ENCODE measurements at places on chromosomes 4 and X.

DNA sequence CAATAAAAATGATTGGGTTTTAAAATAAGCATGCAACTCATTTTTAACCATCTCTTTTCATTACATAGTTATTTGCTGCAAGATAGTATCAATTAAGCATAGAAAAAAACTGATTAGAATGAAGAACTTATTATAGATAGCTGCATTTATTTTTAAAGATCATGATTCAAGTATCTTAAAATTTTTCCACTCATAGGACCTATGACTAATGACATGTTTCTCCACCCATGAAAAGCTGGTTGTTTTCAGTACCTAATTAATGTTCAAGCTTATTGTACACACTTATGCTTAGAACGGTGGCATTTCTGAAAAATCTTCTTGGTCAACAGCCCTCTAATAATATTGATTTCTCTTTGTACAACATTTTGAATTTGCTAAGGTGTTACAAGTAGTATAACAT, 193.5 kb upstream of the PITX2 start:
- no peak for DNase-seq

DNA sequence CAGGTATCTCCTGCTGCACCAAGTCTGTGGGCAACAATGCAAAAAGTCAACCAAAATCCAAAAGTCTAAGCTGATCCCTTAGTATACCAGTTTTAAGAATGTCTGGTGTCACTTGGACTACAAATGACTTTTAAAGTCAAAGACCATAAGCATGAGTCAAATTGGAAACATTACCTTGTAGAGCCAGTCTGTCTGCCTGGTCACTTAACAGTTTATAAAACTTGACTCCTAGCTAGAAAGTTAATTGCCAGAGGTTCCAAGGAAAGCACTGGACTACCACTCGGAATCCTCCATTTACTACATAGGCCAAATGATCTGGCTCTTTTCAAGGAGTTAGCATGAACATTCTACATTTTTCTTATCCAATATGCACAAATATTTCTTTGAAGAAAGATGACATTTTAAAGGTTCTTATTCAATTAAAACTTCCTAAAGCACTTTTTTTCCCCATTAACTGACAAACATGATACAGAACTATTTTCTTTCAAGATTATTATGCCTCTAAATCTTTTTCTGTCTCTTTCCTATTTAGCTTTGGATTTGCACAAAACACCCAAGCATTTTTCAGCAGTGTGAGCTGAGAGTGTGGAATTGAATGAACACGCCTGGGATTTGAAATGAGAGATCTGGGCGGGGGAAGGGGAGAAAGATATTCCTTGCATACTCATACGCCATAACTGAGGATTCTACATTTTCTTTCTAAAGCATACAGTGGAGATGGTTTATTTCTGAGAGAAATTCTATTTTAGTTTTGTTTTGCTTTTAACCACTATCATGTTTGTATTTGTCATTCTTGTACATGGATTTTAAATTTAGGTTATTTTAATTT, 188.4 kb downstream of the SHROOM3 start:
- DNase-seq = no peak

DNA sequence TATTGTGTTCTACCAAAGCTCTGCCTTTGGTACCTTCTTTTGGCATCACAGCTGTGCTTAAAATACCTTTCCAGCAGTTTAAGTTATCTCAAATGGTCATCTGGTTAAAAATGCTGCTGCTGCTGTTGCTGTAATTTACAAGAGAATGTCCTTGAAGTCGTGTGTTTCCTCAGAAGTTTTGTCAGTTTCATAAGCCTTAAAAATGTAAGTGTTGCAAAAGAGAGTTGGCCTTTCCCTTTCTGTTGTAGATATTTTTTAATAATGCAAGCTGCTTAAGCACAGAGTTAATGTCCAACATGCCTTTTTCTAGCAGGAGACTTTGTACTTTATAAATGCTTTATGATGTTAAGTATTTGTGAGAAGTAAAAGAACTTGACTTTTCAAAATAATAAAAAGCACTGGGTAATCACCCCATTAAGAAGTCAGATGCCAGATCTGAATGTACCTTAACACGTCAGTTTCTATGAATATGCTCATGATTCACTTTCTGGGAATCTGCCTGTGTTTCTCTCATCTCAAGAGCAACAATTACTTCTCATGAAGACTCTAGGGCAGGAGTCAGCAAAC, 35.3 kb upstream of the TENM3 start:
- DNase-seq = no peak

DNA sequence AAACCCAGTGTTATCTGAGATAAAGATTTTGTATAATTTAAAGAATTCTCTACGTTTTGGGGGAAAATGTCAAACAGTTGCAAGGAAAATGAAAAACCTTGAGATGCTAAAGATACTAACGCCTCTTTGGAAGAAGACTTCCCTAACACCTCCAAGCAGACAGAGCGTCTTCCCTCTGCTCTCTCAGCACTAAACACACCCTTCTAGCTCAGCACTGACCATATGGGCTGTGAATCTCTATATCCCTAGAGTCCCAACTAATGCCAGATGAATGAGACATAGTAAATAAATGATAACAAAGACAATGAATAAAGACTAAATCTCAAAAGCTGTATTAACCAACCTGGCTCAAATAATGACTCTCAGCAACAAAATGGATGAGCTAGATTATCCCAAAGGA, 13.3 kb downstream of the FUNDC1 start:
- no peak for DNase-seq

- no peak for DNase-seq
These were observed 73.6 kb downstream of the EGF start for GRCh38 chr4:109985993-109986974.

GRCh38 chrX:119040432-119040831, 32.4 kb upstream of the CT47C1 start:
- DNase-seq = no peak

- no peak for DNase-seq
These were observed 234.8 kb upstream of the JADE1 start for GRCh38 chr4:128574706-128575105.

GRCh38 chr4:101655857-101656256, 134.7 kb upstream of the BANK1 start:
- DNase-seq = no peak

DNA sequence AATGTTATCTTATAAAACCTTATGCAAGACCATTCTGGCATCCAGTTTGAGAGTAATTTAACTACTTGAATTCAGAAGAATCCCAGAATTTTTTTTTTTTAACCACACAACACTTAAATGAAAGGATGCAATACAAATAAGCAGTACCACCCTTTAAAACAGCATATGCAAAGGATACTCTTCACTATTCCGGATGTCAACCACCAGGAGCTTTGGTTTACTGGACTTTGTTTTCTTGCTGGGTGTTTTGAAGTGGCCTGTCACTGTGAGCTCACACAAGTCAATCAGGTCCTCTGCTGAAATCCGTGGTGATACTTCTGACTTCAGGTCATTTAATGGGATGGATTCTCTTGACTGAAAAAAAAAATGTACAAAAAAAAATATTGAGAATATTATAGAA, 200.0 kb downstream of the TBCK start:
- no peak for DNase-seq

GRCh38 chrX:100477467-100477866, 67.4 kb upstream of the PCDH19 start:
- DNase-seq = no peak

- no peak for DNase-seq
These were observed 17.9 kb downstream of the PPA2 start for GRCh38 chr4:105455998-105456397.

DNA sequence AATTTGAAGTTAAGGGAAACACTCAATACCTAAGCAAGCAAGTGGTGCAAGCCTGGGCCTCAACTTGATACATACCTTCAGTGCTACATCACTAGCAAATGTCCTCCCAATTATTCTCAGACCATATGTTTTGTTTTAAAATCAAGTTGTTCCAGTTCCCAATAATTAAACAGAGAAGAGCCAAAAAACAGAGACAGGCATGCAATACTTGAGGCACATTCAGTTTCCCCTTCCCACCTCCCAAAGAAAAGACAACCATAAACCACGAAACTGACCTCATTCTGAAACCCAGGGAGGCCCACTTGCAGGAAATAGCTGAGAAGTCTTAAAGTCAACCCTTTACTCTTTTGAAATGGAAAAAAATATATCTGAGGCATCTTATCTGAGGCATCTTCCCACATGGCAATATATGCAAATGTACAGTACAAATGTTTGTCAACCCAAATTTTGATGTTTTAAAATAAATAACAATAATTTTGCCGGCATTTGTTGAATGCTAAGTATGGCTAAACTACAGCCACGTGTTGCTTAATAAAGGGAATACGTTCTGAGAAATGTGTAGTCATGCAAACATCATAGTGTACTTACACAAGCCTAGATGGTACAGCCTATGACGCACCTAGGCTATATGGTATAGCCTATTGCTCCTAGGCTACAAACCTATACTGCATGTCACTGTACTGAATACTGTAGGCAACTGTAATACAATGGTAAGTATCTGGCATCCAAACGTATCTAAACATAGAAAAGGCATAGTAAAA, 147.5 kb downstream of the TSPAN5 start:
- no peak for DNase-seq

DNA sequence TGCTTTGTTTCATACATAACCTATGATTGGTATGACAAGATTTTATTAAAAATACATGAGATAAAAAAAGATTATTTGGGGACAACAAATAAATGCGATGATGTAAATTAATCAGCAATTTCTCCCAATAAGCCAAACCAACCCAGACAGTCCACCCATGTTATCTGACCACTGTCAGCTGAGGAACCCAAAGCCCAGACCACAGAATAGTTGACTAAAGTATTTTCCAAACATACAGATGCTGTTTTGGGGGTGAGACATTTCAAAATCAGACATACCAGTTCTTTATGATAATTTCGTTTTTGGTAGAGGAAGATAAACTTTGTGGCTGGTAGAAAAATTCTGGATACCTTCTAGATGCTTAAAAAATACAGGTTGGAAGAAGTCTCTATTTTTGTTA, 650.8 kb upstream of the FAM241A start:
- DNase-seq = no peak

GRCh38 chr4:170008801-170009200, 17.4 kb downstream of the MFAP3L start:
- DNase-seq = no peak

DNA sequence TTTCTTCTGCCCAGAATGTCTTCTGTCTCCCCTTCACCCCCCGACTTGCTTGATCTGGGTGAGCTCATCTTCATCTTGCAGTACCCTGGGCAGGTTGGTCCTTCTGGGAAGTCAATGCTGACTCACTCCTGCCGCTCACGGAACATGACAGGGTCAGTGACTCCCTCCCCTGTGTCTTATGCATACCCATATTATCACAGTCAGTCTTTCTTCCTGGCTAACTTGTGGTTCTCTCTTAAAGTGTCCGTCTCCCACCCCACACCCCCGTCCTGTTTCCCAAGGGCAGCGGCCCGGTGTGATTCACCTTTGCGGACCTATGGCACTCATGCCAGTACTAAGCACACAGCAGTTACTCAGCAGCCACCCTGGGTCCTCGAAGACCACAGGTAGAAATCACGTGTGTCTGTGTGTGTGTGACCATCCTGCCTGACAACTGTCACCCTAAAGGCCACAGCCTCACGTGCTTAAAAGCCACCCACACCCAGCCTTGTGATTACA, 17.7 kb downstream of the IQSEC2 start:
- DNase-seq = no peak

DNA sequence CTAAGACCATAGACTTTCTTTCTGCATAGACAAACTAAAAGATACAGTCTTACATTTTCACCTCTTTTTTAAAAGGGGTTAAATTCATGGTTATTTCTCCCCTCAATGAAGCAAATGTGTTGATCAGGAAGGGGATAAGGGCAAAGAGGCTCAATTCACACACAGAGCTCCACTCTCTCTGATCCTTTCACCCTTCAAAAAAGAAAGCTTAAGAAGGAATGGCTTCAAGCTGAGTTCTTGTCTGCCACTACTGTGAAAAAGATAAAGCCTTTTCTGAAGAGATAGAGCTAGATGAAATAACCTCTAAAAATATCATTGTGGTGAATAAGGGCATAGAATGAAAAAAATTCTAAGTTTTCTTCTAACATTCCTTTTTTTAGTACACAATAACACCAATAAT, 28.3 kb downstream of the SEPSECS start:
- DNase-seq = no peak

- DNase-seq = no peak
These were observed 114.0 kb upstream of the LNX1 start for GRCh38 chr4:53705151-53705764.

GRCh38 chrX:111264385-111264784, 5.9 kb downstream of the CAPN6 start:
- DNase-seq = no peak

- no peak for DNase-seq
These were observed 5.8 kb upstream of the DGKQ start for GRCh38 chr4:978957-979701.

GRCh38 chr4:18816228-18816895, 794.8 kb upstream of the LCORL start:
- no peak for DNase-seq

GRCh38 chr4:94759767-94760211, 2.0 kb downstream of the BMPR1B start:
- no peak for DNase-seq

DNA sequence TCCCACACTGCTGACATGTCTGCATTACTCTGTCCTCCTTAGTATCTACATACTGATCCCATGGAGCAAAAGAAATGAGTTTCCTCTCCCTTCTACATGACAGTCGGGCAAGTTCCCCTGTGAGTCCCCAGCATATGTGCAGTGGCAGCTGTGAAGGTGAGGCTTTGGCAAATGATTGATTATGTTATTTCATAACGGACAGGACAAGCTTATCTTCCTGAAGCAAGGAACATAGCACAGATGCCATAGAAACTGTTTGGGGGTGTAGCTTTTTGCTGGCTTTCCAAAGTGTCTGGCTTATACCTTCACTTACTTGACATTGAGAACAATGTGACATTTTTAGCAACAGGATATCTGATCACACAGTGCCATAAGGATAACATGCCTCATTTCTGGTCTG, 136.8 kb upstream of the PDLIM3 start:
- no peak for DNase-seq

DNA sequence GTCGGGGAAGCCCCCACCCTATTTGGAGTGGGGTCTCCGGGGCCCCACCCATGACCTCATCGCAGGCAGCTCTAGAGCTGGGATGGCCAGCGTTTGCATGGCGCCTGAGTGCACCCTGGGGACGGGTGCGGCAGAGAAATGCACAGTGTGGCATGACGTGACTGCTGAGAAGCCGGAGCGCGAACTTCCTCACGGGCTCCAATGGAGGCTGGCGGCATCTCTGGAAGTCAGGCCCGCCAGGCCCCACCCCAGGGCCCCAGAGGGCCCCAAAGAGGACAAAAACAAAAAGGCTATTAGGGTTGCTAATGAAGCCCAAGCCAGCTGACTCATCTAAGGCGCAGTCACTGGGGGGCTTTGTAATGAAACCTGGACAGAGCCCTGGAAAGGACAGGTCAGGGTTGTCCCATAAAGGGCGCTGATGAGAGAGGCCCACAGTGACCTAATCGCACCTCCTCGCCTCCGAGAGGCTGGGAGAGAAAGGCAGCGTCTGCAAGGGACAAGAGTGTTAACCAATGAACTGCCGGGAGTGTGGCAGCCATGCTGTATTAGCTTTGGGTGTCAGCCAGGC, 86.0 kb upstream of the C1QTNF7 start:
- no peak for DNase-seq

Measured in NCI-H2171 (cell line).